Transverse colon (tissue), 4 donors: ENCODE measurements at places on chromosomes 12 and 14. TPM values are rescaled to one million over a fixed set of nuclear protein-coding genes. Genes with fewer than 3 reads are reported as not detected.
A peak's percentile ranks its signal among the peaks of the same experiment; 100 is the strongest.

- DNase-seq = no peak
Observed at GRCh38 chr12:132813443-132813842, 15.2 kb downstream of the GOLGA3 start.

- no peak for DNase-seq
Observed at GRCh38 chr12:116603546-116604177, 44.5 kb downstream of the MAP1LC3B2 start.

GRCh38 chr12:12070674-12071656 lies at the start of gene BCL2L14:
TSS of gene BCL2L14 (plus strand) at chr12:12070939. CDS start at chr12:12079306, 8,367 bp downstream.
- DNase-seq = peak; percentile 46

GRCh38 chr14:76720382-76720813 lies 40.9 kb upstream of the VASH1 start:
- DNase-seq = peak; percentile 36

- no peak for DNase-seq
Observed at GRCh38 chr12:12007713-12008231, 63.0 kb upstream of the BCL2L14 start.

DNA sequence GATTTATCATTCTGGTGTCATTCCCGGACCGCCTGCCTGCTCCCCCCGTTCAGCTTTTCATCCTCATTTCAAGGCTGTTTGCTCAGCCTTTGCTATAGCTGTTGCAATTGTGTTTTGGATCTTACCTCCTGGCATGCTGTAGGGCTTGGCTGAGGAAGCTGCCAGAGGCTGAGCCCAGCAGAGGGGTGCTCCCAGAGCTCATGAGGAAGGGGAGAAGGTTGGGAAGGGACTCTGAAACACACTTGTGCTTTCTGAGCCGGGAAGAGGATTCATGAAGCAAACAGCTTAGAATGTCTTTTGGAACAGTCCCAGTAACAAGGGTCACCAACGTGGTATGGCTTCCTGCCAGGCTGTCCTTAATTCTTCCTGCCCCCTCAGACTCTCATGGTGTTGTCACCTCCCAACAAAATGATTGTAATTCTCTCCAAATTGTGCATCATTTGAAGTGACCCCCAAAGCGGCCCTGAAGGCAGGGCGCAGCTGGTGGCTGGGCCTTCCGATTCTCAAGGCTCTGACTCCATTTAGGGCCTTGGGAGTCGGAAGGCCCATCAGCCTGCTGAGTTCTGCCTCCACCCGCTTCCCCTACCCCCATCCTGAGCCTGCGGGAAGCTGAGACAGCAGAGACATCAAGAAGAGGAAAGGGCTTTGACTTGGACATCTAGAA lies 111.9 kb upstream of the ARHGAP5 start:
- DNase-seq = no peak

- no peak for DNase-seq
Observed at GRCh38 chr12:64779354-64779974, 20.3 kb upstream of the GNS start.

DNA sequence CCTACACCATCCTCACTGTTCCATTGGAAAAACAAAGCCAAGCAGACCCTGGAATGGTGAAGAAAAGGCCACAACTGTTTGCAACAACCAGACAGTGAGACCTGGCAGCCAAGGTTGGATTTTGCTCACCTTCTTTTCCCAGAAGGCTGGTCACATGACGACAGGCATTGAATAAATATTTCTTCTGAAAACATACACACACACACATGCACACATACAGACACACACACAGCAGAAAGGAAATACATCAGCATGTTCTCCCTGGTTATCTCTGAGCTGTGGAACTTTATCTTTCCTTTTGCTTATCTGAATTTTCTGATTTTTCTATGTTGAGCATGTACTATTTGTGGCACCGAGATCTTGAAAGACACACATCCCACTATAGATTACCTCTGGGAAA lies 38.0 kb upstream of the CCDC60 start:
- no peak for DNase-seq

DNA sequence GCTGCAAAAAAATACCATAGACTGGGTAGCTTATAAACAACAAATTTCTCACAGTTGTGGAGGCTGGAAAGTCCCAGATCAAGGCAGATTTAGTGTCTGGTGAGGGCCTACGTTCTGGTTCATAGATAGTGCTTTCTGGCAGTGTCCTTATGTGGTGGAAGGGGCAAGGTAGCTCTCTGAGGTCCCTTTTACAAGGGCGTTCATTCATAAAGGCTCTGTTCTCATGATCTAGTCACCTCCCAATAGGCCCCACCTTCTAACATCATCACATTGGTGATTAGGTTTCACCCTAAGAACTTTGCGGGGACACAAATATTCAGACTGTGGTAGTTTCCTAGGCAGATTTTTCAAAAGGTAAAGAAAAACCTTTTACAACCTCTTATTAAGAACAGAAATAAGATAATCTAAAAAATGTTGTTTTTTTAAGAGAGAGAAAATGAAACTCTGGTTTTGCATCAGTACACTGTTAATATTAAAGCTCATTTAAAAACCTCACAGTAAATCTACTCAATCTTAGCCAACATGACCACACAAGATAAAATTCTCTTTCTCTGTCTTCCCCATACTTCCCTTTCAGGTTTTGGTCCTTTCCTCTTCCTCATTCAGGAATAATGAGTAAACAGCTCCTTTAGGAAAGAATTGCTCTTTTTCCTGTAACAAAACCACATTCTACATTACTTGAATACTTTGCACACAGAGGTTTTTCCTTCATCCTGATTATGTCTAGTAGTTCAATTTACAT lies 117.5 kb downstream of the UNC79 start:
- DNase-seq = no peak

NOPCHAP1 gene
- total RNA-seq = 2.0 TPM

GLT8D2 gene
- total RNA-seq = 4.3 TPM
